ENCODE measurements at places on chromosomes 2 and 18. TPM values are rescaled to one million over a fixed set of nuclear protein-coding genes. Genes with fewer than 3 reads are reported as not detected.
A peak's percentile ranks its signal among the peaks of the same experiment; 100 is the strongest.

FZD7 gene
- 137 TPM for total RNA-seq

GKN1 gene
- total RNA-seq, result not detected

- DNase-seq, result peak; percentile 73
Observed at GRCh38 chr2:179031731-179032408, 18.1 kb downstream of the CCDC141 start.

DNA sequence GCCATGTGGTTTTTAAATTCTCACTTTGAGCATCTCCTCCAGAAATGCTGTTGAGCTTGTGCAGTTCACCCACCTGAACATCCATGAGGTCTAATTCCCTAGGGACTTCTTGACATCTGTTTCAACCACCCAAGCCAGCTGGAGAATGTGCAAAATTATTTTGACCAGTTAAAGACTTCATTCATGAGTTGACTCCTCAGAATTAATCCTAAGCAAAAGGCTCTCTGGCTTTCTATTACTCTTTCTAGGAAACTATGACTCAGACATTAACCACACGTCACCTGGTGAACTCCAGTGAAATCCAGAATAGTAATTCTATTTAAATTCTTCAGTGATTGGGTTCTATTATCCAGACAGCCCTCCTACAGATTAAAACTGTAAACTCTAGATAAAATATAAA lies 247.5 kb downstream of the NBAS start:
- DNase-seq, result peak; percentile 4

DNA sequence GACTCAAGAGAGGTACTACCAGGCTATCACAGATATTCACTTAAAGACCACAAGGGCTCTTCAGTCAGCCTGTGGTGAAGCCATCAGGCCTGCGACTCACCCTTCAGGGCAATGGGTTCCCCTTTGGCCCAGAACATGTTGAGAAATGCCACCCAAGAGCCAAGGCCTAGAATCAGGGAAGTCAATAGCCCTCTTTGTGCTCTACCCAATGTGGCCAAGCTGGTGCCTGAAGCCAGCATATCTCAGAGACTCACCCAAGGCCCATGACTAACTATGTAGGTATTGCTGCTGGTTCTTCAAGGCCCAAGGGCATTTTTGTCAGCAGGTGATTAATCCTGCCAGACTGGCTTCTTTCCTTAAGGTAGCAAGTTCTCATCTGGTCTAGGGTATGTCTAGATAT lies 338.9 kb upstream of the SETBP1 start:
- DNase-seq, result no peak

DNA sequence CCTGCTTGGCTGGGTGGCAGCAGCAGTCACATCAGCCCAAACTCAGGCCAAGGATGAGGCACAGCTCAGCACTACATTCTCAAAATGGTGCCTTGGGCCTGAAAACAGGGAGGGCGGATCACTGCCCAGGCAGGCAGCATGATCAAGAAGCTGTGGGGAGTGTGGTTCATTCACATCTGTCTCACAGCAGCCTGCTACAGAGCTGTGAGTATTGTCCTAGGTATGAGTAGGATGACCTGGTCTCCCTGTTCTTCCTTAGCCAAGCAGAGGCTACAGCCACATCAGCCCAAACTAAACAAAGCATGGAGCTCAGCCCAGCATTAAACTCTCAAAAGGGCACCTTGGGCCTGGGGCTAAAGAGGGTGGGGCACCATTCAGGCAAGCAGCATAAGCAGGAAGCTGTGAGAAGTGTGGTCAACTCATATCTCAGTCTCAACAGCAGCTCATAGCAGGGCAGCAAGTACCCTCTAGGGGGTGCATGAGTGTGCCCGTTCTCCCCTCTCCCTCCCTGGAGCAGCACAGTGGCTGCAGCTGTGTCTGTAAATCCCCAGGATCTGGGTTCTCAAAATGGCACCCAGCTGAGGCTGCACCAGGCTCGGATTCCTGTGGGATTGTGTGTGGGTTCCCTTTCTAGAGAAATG lies 139.6 kb downstream of the TRABD2A start:
- peak; percentile 38 for DNase-seq

DNA sequence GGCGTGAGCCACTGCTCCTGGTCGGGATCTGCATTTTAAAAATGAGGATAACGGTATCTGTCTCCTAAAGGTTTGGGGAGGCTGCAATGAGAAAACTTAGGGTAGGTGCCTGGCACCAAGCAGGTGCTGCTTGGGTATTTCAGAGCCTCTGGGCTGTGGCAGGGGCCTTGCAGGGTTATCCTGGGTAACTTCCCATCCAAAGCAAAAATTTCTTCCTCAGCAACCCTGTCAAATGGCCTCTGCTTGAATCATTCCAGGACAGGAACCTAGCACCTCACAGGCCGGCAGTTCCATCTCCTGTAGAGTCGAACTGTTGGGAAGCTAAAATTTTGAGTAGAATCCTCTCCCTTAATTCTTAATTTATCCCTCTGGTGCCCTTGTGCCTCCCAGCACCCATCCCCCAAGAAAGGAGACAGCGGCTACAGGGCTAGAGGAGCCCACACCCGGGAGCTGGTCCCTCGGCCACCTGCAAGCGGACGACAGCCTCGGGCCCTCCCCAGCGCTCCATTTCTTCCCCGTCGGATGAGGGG lies 868 bp downstream of the CGREF1 start:
- DNase-seq, result no peak

- peak; percentile 43 for DNase-seq
Observed at GRCh38 chr2:205358351-205358815, 323.9 kb upstream of the NRP2 start.
